ENCODE measurements at places on chromosomes 5 and 9.

DNA sequence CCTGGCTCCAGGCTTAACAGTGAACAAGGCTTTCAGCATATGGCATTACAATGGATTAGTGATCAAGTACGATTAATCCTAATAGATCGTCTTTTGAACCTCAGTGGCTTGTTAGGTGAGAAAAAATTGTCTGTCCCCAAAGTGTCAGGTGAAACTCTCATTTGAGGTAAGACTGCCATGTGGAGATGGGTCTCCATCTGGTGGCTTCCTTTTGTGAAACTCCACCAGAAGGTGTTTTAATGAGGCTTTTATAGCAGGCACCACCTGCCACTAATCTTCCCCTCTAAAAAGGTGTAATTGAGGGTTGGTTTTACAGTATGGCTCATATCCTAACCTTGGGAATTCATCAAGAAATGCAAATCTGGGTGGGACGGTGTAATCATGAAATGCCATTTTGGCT lies 471.1 kb upstream of the MPDZ start:
- DNase-seq = no peak

DNA sequence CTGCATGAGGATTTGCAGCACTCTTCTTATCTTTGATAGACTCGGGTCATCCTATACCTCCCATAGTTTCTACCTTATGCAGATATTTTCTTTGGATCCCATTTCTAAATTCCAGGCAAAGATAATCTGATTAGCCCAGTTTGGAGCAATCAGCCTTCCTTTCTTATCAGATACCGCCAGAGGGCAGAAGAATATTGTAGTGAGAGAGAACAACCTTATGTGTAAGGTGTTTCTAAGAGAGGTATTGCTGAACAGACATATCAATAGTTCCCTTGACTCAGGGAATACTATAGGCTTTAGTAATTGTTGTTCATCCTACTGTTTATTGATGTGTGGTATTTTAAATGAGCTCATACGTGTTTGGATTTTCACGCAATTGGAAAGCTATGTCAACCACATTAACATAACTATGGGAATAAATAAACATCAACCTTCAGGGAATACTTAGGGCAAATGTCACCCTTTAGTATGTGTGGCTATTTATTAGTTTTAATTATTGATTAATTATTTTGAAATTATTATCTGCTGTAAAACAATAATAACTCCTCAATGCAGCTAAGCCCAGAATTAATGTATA lies 1435.2 kb upstream of the CDH9 start:
- no peak for DNase-seq

GRCh38 chr5:16066320-16066719 lies 113.3 kb downstream of the MARCHF11 start:
- DNase-seq = no peak

DNA sequence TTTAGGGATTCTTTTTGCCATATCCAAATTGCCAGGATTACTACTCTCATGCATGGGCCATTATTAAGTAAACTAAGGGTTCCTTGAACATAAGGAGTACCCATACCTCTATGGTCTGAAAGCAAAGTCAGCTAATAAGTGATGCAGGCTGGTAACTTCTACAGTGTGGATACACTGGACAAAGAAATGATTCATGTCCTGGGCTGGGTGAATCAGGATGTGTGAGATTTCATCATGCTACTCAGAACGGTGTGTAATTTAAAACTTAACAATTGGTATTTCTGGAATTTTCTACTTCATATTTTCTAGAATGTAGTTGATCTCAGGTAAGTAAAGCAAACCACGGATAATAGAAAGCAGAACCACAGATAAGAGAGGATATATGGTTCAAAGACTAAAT lies 428.8 kb downstream of the CHSY3 start:
- no peak for DNase-seq

- no peak for DNase-seq
Observed at GRCh38 chr5:21823588-21823987, 1029.6 kb downstream of the CDH12 start.

GRCh38 chr5:7856855-7857254 lies 5.9 kb upstream of the CFAP90 start:
- DNase-seq = no peak

DNA sequence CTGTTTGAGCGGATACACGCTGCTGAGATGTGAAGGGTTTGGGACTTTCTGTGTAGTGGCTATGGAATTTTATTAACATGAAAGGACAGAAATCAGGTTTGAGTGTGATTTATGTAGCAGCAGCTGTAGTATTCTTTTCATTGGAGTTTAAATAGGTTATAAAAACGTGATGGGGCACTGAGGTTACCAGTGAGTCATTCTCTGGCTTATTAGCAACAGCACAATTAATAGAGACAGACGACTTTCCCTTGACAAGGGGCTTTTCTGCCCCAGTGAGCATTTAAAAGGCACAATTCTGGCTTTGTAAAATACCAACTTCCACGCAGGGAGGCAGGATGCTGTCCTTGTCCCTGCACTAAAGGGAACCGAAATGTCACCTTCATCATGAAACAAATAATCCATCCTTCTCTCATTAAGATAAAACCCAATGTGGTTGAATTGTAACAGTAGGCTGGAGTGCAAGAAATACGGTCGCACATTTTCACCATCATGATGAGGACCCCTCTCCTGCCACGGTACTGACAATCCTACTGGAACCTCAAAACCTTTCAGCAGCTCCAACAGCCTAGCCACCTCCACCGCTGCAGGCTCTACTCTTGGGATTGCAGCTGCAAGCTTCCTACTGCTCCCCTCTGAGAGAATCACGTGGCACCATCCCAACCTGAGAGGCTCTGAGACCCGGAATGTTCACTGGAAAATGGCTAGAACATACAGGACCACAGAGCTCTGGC lies 293.9 kb downstream of the IRX1 start:
- no peak for DNase-seq

DNA sequence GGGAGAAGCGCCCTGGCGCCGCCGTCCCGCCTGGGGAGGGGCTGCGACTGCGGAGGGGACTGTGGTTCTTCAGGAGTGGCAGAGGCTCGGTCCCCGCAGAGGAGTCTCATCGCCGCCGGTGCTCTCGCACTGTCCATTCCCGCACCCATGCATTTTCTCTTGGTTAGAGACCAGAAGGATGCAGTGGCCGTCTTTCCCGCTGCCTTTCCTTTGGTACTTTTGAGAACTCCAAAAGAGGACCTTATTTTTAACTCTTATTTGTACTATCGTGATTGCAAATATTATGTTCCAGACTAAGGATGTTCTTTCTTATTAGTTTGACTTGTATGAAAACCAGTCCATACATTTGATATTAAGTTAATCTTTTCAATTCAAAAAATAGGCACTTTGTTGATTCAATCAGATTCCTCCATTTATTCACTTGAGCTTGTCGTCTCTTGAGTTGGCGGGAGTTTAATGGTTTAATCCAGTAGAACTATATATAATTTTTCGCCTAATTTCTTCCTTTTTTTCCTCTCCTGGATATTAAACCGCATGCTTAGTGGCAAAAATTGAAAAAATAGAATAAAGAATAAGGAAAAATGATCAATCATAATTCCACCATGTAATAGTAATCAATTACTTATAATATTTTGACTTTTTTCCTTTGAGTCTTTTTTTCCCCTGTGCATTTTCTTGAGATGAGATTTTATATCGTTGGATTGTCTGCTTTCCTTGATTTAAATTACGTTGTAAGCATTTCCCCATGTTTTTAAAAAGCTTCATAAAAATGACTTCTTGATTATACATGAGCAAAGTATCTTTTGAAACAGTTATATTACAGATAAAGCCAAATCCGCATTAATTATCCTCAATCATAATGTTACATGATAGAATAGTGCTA lies 861 bp downstream of the ZFYVE16 start:
- DNase-seq = no peak

DNA sequence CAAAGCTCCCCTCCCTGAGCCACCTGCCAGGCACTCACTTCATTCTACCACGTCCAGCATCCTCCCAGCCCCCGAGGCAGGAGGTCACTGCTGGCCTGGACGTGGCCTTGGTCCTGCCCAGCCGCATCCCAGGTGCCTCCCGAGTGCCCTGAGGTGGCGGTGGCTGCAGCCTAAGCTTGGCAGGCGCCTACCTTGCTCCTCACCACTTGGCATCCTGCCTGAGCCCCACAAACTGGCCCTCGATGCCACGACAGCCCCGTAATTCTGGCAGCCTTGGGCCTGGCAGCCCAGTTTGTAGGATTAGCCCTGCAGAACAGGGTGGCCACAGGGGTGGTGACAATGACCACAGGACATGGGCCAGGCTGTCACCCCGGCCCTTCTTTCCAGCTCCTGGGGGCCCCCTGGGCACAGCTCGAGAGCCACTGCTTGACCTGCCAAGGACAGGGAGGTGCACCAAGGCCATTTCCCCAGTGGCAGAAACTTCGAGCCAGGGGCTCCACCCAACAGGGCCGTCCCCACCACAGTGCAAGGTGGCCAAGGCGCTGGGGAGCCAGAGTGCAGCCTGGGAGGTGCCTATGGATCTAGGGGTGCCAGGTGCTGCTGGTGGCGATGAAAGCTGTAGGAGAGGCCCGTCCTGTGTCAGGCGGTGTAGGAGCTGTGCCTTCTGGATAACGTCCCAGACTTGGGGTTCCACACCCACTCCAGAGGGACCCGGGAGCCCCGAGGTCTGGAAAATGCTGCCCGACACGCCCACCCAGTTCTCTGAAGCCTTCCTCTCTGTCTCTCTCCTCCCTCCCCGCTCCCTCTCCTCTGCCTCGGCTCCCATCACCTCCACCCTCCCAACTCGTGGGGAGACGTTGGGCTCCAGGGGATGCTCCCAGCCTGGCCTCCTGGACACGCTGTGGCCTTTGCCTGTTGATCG lies 18.4 kb downstream of the NKD2 start:
- DNase-seq = no peak

DNA sequence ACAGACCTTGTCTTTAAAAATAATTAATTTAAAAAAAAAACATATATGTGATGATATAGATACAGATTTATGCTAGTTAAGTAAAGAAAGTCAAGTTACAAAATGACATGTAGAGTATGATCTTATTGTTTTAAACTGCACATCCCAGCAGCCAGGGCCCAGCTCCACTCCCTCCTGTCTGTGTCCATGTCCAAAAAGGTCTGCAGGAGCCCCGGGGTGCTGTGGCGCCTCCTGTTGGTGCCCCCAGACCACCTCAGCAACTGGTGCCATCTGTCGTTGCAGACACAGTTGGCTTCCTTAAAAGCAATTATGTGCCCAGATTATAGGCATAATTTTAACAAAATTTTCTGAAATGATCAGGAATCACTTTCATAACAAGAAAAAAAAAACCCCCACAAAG lies 33.3 kb downstream of the IPPK start:
- DNase-seq = no peak

DNA sequence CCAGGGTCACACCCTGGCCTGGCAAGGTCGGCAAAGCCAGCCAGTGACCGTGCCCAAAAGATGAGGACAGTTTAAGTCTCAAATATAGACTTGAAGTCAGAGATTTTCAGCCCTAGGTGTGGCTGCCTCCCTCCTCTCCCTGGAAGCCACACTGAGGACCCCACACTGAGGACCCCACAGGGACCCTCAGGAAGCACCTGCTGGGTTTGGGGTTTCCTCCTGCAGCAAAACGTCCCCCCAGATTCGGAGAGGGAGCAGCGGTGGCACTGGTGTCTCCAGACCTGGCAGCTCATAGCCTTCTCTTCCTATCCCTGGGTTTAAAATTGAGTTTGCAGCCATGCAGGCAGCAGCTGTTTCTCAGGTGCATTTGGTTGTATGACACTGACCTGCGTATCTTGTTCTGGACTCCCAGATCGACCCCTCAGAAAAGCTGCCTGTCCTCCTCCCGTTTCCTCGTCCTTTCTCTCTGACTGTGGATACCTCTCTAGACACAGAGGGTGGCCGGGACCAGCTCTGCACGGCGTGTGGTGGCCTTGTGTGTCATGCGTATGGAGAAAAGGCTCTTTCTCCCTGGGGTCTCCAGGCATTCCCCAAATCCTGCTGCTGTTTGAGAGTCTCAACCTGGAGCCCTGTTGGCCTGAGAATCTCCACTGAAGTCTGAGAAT lies 36.6 kb downstream of the MRPL36 start:
- DNase-seq = no peak

DNA sequence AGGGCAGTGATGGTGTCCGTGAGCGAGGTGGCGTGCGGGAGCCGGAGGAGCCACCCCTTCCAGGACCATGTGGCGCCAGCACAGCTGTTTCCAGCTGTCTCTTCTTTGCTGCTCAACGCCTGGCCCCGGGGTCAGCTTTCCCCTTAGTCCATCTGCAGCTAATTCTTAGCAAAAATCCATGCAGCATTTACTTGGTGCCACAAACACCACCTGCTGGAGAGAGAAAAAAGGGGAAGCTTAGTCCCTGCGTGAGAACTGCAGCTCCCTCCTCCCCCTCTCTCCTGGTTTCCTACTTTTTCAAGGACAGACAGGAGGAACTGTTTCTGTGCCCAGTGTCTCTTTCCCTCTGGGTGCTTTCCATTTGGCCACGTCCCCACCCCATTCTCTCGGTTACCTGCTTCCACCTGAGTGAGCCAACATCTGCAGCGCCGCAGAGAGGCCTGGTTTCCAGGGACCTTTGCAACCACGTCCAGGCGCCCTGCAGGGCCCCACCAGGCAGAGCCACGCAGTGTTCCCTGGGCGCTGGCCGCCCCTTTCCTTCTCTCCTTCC lies 3.4 kb downstream of the SLC6A19 start:
- DNase-seq = no peak

- no peak for DNase-seq
Observed at GRCh38 chr9:136233411-136233810, 12.2 kb downstream of the QSOX2 start.

Measured in stimulated activated CD4-positive, alpha-beta T cell treated with anti-CD3 and anti-CD28 coated beads, TNF-alpha, amount 100 ng/mL, for 48 hours (primary cell).